ENCODE measurements at places on chromosomes 16 and 17.

DNA sequence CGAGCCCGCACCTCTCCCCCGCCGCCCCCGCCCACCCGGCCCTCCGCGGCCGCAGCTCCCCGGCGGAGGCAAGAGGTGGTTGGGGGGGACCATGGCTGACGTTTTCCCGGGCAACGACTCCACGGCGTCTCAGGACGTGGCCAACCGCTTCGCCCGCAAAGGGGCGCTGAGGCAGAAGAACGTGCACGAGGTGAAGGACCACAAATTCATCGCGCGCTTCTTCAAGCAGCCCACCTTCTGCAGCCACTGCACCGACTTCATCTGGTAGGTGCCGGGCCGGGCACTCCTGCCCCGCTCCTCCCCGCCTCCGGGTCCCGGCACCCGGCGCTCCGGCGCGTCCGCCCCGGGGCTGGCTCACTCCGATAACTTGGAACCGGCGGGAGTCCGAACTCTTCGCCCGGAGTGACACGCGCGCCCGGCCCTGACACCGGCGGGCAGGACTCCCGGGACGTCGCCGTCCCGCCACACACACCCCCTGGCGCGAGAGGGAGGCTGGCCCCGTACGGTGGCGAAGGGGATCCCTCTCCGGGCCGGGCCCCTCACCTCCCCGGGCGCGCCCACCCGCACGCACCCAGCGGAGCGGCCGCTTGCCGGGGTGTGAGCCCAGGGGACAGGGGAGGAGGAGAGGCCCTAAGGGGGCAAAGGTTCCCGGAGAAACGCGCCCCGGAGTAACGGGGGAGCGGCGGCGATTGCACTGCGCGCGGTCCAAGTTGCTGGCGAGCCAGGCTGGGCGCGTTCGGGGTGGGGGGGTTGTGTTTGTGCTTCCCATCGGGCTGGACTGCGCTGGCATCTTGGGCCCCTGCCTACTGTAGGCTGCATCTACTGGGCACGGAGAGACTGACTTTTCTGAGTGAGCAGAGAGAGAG is 581 bp downstream of the PRKCA start:
- peak; percentile 20 for DNase-seq

DNA sequence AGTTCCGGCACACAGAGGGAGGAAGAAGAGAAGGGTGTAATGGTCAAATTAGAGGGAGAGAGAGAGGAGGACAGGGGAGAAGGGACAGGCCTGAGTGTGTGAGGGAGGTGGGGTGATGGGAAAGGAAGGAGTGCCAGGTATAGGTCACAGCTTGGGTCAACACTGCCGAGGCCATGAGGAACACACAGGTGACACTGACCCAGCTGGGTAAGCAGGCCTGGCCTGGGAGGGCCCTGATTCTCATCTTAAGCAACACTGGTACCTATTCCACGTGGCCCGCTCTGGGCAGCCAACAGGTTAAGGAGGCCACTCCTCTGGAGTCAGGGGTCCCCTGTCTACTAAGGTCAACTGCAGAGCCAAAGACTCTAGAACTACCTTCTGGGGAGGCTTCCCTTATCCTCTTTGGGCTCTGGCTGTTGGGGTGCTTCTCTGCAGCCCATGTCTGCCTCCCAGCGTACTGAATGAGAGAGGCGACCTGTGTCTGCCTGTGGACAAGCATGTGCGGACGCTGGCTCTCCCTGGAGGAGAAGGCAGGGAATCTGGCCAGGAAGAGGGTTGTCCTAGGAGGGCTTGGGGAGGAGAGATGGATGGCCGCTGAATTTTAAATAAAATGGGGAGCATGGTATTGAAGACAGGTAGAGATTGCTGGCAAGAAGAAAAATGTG is 57.6 kb downstream of the RGS9 start:
- DNase-seq = no peak

- no peak for DNase-seq
Observed at GRCh38 chr16:15613676-15614075, 29.3 kb downstream of the MARF1 start.

- DNase-seq = no peak
Observed at GRCh38 chr16:73062743-73063733, 15.1 kb upstream of the ZFHX3 start.

DNA sequence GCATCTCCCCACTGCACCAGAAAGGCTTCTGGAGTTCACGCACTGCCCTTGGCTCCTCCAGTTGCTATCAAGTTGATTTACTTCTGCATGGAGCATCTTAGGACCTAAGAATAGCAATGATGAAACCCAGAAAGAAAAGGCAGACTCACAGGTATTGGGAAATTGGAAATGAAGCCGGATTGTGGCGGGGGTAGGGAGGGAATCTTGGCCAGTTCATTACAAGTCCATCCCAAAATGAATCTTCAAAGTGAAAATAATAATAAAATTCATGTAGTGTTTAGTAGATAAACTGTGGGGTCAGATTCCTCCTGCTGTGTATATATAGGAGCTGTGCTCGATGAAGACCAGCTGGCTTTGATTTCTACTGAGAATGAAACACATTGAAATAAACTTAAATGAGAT is 33.7 kb downstream of the TEKT3 start:
- no peak for DNase-seq

GRCh38 chr17:71878998-71879397 is 241.8 kb upstream of the SOX9 start:
- DNase-seq = no peak

GRCh38 chr16:64696866-64697265 is 425.0 kb downstream of the CDH11 start:
- DNase-seq = no peak

DNA sequence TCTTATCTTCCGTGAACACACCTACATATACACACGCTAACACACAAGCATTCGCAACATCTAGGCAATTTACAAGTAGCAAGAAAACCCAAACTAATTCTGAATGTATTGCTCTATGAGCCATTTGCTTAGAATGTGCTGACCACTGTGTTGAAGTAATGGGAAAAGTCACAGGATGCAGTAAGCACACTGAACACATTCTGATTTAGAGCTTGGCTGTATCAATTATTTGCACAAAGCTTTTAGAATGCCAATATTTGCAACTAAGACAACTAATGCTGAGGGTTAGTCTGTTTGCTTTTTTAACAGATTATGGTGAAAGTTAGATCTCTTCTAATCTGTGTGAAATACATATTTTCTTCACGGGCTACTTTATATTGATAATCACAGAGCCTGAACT is 179.8 kb upstream of the ELAC2 start:
- no peak for DNase-seq

- DNase-seq = no peak
Observed at GRCh38 chr16:55476625-55477533, 2.1 kb upstream of the MMP2 start.

- DNase-seq = no peak
Observed at GRCh38 chr16:88128556-88128955, 177.3 kb downstream of the BANP start.

GRCh38 chr17:38584350-38584925 is 21.3 kb downstream of the SRCIN1 start:
- DNase-seq = peak; percentile 41

DNA sequence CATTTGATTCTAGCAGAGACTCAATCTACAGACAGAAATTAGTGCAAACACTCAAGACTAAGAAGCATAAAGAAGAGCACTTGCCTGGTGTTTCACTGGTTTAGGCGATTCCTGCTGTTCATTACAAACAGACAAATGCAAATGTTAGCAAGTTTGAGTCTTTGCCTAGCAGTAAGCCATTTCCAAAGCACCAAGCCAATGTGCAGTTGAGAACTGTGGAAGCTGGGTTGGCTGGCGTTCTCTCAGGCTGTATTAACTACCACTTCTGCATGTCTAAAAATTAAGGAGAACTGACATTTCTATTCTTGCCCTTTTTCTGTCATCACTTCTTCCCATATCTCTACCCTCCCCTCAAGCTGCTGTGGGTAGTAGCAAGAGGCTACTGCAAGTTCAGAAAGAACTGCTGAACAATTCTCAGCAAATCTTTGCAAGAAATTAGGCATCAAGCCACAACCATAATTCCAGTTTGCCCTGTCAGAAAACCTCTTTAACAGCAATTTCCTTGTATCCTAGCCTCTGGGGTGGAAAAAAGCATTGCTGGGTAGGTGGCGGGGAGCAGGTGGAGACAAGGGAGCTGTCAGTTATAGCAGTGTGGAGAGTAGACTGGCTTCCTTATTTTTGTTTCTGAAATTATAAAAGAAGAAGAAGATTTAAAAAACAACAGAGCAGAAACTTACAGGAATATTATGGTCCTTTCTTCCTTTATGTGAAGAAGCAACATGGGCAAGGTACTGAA is 53.8 kb downstream of the MYH10 start:
- DNase-seq = no peak

DNA sequence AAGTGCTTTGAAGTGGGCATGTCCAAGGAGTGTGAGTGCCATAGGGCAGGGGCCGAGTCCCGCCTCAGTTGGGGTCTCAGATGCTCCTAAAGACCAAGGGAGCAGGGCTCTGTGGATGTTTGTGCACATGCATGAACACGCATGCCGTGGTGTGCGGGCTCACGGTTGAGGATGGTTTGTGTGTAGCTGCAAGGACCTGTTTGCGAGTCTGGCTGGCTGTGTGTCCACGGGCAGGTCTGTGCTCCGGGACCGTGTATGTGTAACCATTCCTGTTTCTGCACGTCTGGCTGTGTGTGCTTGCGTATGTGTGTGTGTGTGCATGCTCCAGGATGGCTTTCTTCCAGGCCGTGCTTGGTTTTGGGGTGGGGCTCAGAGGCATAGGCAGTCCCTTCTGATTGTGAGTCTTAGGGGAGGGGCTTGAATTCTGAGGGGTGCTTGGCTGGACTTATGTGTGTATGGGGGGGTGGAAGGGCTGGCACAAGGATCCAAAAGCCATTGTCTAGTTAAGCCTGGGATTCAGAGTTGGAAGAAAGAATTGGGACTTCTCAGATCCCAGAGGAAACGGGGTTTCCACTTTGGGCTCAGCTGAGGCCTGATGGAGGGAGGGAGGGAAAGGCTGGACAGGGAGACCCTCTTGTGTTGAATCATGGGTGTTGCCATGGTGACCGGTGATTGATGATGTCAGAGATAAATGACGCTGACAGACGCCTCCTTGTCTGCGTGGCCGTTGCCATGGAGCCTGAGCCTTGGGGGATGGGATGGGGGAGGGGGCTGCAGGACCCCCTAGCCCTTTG is 14.4 kb downstream of the GJD3 start:
- DNase-seq = no peak

DNA sequence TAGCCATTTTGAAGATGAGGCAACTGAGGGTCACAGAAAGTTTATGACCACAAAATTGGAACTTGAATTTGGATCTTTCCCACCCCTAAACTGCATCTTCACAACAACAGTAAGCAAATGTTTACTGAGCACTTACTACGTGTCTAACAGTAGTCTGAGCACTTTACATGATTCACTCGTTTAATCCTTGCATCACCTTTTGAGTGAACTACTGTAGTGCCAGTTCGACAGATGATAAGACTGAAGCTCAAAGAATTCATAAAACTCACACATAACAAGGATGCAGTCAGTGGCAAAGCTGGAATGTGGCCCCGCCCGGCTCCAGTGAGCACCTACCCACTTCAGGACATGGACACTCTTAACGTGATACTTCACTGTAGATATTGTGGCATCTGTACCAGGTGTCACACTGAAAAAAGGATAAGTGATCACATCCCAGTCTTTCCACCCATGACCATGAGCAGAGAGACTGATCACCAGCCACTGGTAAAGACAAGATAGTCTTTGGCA is 36.0 kb upstream of the HLF start:
- no peak for DNase-seq

- DNase-seq = peak; percentile 63
Observed at GRCh38 chr16:88505405-88506082, 52.5 kb downstream of the ZFPM1 start.

DNA sequence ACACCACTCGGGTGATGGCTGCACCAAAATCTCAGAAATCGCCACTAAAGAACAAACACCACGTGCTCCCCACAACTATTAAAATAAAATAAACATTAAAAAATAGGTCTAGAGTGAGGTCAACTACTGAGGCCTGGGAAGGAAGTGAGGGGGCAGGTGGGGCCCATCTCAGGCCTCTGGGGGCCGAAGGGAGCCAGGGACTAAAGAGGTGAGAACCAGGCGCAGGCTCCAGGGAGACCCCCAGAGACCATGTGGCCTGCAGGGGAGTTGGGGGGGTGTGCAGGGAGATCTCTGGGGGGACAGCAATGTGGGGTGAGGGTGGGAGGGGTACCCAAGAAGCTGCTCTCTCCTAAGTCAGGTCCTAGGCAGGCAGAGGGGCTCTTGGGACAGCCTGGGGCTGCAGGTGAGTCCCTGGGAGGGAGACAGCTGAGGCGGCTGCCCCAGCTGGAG is 111.3 kb upstream of the SMURF2 start:
- no peak for DNase-seq

GRCh38 chr16:82016263-82016662 is 5.0 kb upstream of the SDR42E1 start:
- no peak for DNase-seq

GRCh38 chr16:47567321-47567720 is 106.2 kb downstream of the PHKB start:
- DNase-seq = no peak

DNA sequence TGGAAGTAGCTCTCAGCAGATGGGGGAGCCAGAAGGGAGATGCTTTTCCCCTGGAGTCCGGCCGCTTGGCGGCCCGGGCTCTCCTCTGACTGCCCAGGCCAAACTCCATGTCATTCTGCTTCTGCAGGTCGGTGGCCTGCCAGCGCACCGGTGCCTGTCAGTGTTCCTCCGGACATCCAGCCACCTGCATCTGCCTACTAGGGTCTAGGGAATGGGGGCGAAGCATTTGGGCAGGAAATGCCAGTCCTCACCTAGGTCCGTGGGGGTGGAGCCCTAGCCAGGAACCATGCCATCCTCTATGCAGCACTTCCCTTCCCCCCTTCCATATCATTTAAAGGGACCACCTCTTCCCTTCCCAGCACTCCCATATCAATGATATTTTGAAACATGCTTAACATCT is 34.2 kb downstream of the GJC1 start:
- no peak for DNase-seq

GRCh38 chr16:88435437-88436355 is 17.4 kb upstream of the ZFPM1 start:
- no peak for DNase-seq

DNA sequence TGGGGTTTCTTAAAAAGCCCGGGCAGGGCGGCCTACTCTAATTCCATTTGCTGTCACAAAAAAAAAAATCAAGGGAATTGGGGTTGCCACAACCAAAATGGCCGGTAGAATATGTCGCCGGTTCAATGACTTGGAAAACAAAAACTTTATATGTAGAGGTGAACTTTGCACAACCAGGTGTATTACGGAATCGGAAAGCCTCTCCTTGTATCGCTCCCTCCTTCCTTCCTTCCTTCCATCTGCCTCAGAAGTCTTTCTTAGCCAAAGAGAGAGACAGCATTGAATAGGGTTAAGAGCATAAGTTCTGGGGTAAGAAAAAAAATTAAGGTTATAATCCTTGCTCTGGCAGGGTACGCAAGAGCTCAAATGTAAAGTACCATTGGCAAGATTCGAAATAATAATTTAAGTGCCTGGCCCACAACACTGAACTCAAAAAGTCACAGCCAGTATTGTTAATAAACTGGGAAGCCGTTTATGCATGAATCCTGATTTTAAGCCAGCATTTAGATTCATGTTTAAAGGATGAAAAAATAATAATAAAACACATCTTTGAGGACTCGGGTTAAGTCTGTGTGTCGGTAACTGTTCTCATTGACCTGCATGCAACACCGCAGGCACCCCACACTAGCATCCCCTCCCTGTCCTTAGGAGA is 522 bp upstream of the GLG1 start:
- no peak for DNase-seq

- no peak for DNase-seq
Observed at GRCh38 chr16:11325404-11326083, 19.7 kb upstream of the RMI2 start.
